ENCODE measurements at places on chromosomes 3 and 15.

- no peak for DNase-seq
- H3K36me3 ChIP-seq: peaks cover 29% of the 10 kb centered on the region
- no peak overlapping the region for H3K4me3 ChIP-seq
- H3K27me3 ChIP-seq: no peaks in the 10 kb centered on the region
- no peak overlapping the region for H3K27ac ChIP-seq
These were observed 28.1 kb downstream of the SMAD3 start for GRCh38 chr15:67093504-67093862.

DNA sequence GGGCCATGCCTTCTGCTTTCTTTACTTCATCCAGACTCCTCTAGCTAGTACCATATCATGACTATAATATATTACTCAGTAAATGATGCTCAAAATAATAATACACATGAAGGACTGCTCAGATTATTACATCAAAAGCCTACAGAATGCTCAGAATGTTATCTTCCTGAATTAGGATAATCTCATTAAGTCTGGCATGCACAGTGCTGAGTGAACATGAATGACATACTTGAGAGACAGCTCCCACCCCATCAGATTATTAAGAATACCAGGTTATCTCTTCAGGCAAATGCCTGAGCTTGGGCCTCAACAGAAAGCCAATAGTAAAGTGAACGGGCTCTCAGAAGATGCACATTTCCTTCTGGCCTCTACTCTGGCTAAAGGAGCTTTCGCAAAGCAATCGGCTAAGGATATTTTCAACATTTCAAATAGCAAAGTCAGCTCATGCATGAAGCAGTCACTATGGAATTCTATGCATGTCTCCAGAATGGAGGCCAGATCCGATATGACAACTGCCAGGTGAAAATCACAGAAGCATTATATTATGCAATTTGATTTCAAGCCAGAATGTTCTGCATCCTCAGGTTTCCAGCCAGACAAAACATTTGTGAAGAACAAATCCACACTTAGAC lies 122.6 kb downstream of the KCNMB2 start:
- H3K27me3 ChIP-seq: no peaks in the 10 kb centered on the region
- no peak for DNase-seq
- no peak overlapping the region for H3K4me3 ChIP-seq
- no peaks in the 10 kb centered on the region for H3K4me1 ChIP-seq
- H3K27ac ChIP-seq: no peak overlapping the region
- no peaks in the 10 kb centered on the region for H3K36me3 ChIP-seq

DNA sequence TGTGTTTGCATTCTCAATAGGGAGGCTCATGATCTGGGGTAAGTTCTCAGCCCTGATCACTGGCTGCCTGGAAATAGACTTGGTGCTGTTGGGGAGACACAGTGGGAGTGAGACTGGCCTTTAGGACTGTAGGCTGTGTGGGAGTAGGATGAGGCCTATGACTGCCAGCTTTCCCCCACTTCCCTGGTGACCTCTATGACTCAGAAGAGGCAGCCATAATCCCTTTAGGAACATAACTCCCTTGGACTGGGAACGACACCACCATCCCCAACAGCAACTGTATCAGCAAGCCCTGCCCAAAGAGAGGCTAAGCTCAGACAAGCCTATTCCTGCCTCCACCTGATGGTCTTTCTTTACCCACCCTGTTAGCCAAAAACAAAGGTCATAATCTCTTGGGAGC lies 91.3 kb downstream of the SUCNR1 start:
- no peaks in the 10 kb centered on the region for H3K4me1 ChIP-seq
- DNase-seq: no peak
- H3K27ac ChIP-seq: no peak overlapping the region
- H3K27me3 ChIP-seq: no peaks in the 10 kb centered on the region
- no peak overlapping the region for H3K4me3 ChIP-seq

DNA sequence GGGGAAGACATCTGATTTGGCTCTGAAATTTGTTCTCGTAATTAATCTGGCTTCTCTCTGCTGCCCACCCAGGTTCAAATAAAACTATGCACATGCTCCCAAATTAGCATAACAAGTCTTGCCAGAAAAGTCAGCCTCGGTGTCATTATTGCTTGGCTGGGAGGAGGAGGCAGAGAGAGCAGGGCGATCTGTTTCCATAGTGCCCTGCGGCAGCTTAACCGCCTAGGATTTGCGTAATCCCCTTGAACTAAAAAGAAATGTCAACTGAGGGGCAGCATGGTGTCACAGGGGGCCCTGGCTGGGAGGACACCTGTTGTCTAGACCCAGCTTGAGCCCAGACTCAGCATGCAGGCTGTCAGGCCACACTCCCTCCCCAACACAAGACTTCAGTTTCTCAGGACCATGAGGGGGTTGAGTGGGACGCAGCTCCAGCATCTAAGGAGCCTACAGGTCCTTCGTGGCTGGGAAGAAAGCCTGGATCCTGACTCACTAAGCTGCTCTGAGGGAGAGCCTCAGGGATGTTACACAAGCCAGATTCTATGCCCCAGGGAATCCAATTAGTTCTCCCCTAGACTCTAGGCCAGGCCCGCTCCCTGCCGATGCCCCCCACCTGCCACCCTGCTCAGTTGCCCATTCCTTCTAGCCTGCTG lies 17.3 kb downstream of the MRPS11 start:
- H3K36me3 ChIP-seq: peaks cover 3% of the 10 kb centered on the region
- no peak for DNase-seq
- no peak overlapping the region for H3K27ac ChIP-seq
- H3K4me1 ChIP-seq: no peaks in the 10 kb centered on the region
- H3K27me3 ChIP-seq: no peaks in the 10 kb centered on the region
- H3K4me3 ChIP-seq: no peak overlapping the region
